GM06990 (cell line): ENCODE measurements at places on chromosomes 16 and 17.

GRCh38 chr17:20097330-20097729 is 88.2 kb downstream of the SPECC1 start:
- DNase-seq, result no peak

DNA sequence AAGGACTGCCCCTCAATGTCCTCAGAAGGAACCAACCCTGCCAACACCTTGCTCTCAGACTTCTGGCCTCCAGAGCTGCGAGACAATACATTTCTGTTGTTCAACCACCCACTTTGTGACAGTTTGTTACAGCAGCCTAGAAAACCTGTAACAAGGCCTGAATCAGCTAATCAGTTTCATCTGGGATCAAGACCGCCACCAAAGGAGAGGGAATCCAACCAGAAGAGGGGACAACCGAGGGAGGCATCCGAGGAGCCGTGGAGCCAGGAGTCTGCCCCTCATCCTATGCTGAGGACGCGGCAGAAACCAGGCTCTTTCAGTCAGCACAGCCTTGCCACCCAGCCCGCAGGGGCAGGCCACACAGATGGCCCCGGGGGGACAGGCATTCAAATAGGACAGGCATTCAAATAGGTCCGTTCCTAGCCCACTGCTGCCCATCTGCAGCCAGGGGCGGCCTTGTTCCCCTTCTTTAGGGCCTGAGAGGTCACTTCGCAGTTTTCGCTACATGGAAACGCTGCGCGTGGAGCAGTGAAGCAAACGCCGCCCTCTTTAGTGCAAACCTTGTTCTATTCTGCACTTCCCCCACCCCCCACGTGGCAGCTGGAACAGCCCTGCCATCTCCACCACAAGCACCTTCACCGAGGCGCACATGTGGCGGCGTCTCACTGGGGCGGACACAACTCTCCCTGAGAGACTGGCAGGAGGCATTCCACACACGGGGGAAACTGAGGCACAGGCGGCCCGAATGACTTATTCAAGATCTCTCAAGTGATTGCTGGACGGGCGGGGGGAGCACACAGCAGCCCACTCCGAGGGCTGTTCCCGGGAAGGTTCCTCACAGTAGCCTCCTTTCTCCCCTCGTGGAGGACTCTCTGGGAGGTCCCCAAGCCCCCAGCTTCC is 26.7 kb downstream of the FA2H start:
- DNase-seq, result no peak

- no peak for DNase-seq
Observed at GRCh38 chr17:37770631-37771518, 26.0 kb upstream of the HNF1B start.

- DNase-seq, result no peak
Observed at GRCh38 chr16:13426269-13426668, 493.7 kb upstream of the ERCC4 start.

GRCh38 chr17:6797718-6798351 is 21.8 kb downstream of the FBXO39 start:
- DNase-seq, result no peak

GRCh38 chr16:80802138-80802537 is 2.3 kb downstream of the CDYL2 start:
- DNase-seq, result no peak

DNA sequence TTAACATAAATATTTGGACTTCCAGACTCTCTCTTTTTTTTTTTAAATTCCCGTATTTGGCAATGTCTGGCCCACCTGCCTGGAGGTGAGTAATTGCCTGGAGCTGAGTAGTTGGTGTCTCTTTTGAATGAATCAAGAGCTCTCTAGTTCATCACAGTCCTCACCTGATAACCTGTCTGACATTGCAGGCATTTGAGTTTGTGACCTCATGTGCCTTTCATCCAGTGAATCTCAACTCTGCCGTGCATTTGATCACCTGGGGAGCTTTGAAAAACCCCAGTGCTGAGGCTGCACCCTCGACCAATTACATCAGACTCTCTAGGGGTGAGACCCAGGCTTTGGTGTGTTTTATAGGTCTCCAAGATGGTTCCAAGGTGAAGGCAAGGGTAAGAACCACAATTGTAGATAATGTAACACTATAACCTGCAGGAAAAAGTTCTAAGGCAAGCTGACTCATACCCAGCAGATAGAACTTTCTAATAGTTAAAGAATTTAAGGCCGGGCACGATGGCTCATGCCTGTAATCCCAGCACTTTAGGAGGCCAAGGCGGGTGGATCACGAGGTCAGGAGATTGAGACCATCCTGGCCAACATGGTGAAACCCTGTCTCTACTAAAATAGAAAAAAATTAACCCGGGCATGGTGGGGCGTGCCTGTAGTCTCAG is 24.5 kb upstream of the HS3ST2 start:
- DNase-seq, result no peak

GRCh38 chr17:66531851-66532295 is 229.5 kb downstream of the PRKCA start:
- DNase-seq, result no peak

GRCh38 chr16:87658564-87659225 is 56.4 kb downstream of the JPH3 start:
- DNase-seq, result no peak

GRCh38 chr17:35345926-35346771 is 27.3 kb downstream of the SLFN11 start:
- DNase-seq, result no peak

GRCh38 chr17:9935408-9935807 is 30.3 kb upstream of the RCVRN start:
- DNase-seq, result no peak

- DNase-seq, result no peak
Observed at GRCh38 chr17:67026341-67026740, 18.0 kb upstream of the CACNG1 start.

GRCh38 chr17:19752216-19753050 is 4.3 kb upstream of the ALDH3A1 start:
- no peak for DNase-seq

DNA sequence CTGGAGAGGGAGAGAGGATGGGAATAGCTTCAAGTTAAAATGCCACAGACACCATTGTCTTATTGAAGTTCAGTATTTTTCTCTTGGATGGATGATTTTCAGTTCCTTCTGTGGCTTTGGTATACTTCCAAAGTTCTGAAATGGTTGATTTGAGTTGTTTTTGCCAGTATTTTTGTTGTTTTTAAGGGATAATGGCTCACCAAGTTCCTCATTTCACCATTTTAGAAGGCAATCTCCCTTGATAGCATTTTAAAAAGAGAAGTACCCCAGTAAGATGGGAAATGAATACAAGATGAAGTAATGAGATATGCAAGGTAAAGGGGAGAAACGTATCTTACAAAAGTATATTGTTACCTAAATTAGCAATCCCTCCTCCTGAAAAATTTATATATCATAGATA is 18.5 kb upstream of the SPDYE4 start:
- no peak for DNase-seq

DNA sequence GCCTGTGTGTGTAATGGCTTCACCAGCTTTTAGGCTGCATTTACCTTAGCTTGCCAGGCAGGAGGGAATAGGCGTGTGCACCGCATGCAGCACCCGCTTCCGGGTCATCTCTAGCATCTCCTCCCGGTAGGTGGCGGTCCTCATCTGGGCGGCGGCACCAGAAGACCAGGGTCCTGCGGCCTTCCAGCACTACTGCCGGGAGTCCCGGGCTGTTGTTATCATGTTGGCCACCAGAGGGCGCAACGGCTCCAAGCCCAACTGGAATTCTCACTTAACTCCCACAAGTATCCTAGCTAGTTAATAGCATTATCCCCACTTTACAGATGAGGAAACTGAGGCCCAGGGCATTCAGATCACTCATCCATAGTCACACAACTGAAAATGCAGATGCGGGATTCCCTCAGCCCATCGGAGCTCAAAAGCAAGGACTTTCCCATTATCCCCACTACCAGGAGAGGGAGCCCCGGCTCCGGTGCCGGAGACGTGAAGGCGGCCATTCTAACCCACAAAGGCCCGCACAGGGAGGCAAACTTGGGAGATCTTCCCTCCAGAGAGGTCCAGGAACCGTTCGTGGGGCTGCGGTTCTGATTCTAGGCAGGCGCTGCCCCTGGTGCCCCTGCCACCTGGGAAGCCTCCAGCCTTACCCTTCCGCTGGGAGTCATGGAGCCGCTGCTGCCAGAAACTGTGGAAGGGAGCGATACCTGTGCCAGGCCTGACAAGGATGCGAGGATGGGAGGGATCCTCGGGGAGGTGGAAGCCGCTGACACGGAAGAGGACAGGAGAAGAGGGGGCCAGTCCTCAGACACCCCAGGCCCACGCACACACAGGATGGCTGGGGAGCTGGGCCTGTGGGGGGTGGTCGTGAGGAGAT is 23.9 kb downstream of the LGALS9 start:
- peak; percentile 77 for DNase-seq

- no peak for DNase-seq
Observed at GRCh38 chr17:15513856-15514459, 46.5 kb upstream of the CDRT4 start.

DNA sequence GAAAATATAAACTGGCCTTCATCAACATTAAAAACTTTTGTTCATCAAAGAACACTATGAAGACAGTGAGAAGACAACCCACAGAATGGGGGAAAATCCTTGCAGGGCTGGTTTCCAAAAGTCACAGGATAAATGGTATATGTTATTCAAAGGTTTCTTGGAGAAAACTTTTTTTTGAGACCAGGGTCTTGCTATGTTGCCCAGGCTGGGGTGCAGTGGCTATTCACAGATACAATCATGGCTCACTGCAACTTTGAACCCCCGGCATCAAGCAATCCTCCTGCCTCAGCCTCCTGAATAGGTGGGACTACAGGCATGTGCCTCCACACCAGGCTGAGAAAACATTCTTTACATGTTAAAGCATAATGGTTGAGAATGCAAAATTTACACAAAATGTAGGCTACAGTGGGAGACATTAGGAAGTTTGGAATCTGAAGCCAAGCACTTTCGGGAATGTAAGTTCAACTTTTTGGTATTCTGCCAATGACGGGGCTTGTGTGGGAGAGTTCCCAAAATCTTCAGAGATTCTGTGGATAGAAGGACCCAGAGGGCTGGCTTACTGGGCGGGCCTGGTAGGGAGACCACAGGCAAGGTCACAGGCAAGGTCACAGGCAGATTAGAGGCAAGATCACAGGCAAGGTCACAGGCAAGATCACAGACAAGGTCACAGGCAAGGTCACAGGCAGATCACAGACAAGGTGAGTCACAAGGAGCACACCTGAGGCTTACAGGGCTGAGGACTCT is 24.2 kb upstream of the ATP2A3 start:
- DNase-seq, result no peak

GRCh38 chr17:38980490-38981217 is 13.5 kb upstream of the FBXO47 start:
- no peak for DNase-seq

GRCh38 chr17:82900741-82901140 is 60.9 kb upstream of the ZNF750 start:
- no peak for DNase-seq

DNA sequence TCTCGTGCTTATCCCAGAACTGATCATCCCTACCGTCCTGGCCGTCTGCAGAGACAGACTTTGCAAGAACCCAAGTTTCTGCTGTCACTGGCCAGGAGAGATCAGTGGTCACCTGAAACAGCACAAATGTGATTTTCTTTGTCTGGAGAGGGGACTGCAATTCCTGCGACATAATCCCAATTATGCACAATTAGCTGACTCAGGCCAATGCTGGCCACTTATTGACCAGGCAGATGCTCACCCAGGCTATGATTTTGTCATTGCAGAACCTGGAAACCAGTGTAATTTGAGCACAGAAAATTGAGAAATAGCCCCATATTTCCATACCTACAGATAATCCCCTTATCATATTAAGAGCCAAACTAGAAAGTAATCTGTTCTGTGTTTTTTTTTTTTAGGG is 34.7 kb downstream of the SALL1 start:
- no peak for DNase-seq

GRCh38 chr16:4814542-4815173 is 12.2 kb upstream of the ROGDI start:
- DNase-seq, result no peak

DNA sequence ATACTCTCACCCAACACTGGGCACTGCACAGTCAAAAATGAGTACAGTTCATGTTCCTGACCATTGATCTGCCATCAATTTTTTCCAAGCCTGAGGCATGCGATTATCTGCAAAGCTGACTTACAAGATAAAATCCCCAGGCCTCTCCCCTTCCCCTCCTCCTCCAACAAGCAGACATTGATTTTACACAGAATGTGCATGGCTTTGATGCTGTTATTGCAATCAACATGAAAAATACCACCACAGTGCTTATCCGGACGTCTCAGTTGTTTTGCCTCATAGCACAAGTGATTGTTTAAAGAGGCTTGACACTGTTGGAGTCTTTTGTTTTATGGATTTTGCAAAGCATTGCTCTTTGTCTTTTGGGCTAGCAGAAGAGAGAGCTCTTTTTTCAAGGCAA is 163.8 kb downstream of the TOX3 start:
- DNase-seq, result no peak

DNA sequence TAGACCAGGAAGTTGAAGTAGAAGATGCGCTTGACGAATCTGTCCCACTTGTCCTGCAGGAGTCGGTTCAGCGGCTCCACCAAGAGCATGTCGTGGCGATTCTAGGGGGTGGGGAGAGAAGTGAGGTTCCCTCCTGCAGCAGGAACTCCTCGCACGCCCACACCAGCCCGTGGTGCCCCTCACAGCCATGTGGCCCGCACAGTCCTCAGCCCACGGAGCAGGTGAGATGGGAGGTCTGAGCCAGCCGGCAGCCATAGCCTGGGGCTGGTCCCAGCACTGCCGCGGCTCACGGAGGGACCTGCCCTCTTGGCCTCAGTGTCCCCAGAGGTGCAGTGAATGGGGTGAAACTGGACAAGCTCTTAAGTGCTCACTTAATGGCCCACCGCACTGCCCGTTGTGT is 23.4 kb downstream of the TRPV1 start:
- no peak for DNase-seq

- no peak for DNase-seq
Observed at GRCh38 chr16:8905168-8905762, 23.1 kb downstream of the LITAFD start.

DNA sequence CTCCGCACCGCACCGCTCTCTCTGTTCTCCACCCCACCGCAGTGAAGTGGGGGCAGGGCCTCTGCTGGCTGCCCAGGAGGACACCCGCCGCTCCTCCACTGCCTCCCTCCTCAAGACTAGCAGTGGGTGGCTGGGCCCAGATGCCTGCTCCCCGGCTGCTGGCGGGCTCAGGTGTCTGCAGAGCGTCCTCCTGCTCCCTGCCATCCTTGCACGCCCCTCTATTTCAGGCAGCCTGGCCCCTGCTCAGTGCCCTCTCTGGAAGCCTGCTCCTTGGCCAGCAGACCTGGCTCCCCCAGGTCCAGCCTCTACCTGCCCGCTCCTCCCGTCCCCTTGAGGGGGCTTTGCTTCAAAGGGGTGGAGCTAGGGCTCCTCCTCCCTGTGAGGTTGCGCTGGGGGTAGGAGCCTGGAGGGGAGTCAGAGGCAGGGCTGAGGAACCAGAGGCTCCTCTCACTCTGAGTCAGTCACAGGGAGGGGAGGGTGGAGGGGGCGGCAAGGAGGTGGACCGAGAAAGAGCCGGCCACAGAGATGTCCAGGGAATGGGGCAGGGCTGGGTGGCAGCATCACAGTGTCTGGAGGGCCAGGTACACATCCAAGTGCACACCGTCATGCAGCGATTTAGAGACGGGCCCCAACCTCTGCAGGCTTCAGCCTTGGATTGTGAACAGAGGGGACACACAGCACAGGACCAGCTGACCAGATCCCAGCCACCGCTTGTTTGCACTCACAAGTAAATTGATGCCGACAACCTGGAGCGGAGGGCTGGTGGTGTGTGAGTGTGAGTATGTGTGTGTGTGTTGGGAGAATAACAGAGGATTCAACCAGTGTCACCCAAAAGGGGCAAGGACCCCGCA is 9.8 kb upstream of the TMEM92 start:
- no peak for DNase-seq

- no peak for DNase-seq
Observed at GRCh38 chr17:82151106-82151957, 53.3 kb upstream of the FASN start.

- DNase-seq, result no peak
Observed at GRCh38 chr17:43832976-43833829, at the start of gene MPP3. Gene MPP3, minus strand, starts transcription at chr17:43833146. Its CDS starts 1,240 bp downstream, at chr17:43831906.
